NCI-H69 (cell line): ENCODE measurements at places on chromosomes 16 and 17.

- DNase-seq = peak; percentile 92
These were observed 1.8 kb upstream of the RARA start for GRCh38 chr17:40307001-40307730.

GRCh38 chr17:4634976-4635375 lies 6.5 kb downstream of the ALOX15 start:
- DNase-seq = no peak

DNA sequence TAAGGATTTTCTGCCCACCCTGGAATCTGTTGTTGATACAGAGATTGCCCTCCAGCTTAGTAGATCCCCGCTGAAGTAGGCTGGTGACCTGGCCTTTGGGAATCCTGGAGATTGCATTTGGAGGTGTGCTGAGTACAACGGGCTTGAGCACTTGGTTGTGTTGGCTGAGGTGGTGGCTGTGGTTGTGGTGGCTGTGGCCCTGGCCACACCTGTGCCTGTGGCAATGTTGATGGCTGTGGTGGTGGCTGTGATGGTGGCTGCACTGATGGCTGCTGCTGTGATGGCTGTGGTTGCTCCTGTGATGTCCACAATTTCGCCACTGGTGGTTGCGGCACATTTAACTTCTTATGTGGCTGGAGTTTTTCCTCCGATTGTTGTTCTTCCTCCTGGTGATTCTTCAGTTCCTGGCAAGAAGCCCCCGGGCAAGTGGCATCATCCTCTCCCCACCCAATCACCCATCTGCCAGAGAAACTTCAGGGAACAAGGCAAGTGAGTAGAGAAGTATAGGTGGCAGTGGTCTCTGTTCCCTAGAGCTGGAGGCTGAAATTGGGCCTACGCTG lies 4.2 kb downstream of the CCDC200 start:
- DNase-seq = no peak

GRCh38 chr16:83653785-83654184 lies 154.0 kb upstream of the HSBP1 start:
- DNase-seq = no peak

DNA sequence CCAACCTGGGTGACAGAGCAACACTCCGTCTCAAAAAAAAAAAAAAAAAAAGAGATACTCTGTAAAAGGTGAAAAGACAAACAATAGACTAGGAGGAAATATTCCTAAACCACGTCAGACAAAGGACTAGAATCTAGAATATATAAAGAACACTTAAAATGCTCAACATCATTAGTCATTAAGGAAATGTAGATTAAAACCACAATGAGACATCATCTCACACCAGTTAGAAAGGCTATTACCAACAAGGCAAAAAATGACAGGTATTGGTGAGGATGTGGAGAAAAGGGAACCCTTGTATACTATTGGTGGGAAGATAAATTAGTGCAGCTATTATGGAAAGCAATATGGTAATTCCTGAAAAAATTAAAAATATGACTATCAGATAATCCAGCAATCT lies 903.1 kb upstream of the SOX9 start:
- no peak for DNase-seq

- DNase-seq = no peak
These were observed 111.1 kb downstream of the GAS7 start for GRCh38 chr17:10087355-10087754.

DNA sequence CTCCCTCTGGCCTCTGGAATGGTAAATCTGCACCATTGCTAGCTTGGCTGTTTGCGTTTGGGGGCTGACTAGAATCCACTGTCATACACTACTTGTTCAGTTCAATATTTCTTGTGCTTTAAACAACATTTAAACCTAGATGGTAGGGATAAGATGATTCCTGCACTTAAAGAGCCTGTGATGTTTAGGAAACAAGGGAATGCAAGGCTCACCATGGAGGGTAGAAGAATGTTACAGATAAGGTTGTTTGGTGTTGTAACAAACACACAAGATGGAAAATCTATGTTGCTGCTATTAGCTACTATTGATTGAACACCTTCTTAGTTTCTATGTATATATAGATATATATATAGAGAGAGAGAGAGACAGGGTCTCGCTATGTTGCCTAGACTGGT lies 31.4 kb downstream of the YPEL2 start:
- DNase-seq = no peak
